ENCODE measurements at places on chromosomes 3 and 15.

- no peak for DNase-seq
Measured at GRCh38 chr3:170483485-170484262, 65.0 kb downstream of the CLDN11 start.

- DNase-seq = no peak
Measured at GRCh38 chr15:83844742-83845141, 190.8 kb downstream of the ADAMTSL3 start.

GRCh38 chr3:170606675-170607074 is 20.8 kb upstream of the SLC7A14 start:
- DNase-seq = no peak

DNA sequence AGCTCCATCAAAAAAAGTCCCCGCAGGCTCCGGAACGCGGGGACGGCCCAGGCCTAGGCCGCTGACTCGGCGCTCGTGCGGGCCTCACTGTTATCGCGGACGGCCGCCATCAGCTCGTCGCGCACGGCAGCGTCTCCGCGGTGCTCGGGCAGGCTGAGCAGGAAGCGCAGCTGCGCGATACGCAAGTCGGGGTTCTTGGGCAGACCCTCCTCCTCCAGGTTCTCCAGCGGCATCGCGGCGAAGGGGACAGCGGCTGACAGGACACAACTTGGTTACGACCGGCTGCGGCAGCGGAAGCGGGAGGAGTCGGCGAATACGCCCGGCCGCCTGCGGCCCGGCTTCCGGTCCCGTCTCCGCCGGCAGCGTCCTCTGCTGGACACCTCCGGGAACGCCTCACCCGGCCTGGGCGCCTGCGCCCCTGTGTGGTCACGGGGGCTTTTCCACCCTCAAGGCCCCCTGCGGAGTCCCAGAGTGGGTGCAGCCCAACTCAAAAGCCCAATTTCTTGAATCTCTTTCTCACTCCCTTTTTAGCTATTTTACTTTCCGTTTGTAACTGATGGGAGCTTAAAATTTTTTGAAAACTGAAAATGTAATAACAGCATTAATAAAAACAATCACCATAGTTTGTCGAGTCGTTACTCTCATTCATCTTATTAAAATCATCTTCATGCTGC is at the start of gene PSMD6:
TSS of gene PSMD6 (minus strand) at position 308 of the 674 bp plus-strand sequence. CDS start at position 233, 75 bp downstream.
- DNase-seq = peak; percentile 91

GRCh38 chr15:84671211-84671610 is 13.2 kb upstream of the NMB start:
- DNase-seq = no peak

DNA sequence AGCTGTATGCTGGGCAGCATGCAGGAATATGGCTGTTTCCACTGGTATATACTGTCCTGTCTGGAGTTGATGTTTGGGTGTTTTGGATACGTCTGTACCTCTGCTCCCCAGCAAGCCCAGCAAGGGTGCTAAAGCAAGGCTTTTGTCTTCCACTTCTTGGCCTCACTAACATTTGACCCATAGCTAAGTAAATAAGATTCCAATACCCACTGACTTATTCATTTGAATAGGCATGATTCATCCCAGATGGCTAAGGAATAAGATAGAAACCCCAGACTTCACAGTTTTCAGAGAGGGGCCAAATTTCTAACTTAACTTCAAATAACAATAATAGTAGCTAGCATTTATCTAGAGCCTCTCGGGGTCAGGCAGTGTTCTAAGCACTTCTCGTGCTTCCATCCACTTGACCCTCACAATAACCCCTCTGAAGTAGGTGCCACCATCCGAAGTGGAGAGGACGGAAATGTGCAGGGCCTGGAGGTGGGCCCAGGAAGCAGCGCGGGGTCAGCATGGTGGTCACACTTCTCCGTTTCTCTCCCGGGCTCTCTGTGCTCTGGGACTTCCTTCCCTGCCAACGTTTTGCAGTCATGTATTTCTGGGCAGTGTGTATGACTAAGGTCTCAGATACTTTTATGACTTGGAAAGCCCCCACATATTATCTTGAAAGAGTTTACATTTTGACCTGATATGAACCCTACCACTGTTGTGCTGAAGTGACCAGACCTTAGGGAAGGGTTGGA is 39.3 kb downstream of the LRRK1 start:
- peak; percentile 22 for DNase-seq

DNA sequence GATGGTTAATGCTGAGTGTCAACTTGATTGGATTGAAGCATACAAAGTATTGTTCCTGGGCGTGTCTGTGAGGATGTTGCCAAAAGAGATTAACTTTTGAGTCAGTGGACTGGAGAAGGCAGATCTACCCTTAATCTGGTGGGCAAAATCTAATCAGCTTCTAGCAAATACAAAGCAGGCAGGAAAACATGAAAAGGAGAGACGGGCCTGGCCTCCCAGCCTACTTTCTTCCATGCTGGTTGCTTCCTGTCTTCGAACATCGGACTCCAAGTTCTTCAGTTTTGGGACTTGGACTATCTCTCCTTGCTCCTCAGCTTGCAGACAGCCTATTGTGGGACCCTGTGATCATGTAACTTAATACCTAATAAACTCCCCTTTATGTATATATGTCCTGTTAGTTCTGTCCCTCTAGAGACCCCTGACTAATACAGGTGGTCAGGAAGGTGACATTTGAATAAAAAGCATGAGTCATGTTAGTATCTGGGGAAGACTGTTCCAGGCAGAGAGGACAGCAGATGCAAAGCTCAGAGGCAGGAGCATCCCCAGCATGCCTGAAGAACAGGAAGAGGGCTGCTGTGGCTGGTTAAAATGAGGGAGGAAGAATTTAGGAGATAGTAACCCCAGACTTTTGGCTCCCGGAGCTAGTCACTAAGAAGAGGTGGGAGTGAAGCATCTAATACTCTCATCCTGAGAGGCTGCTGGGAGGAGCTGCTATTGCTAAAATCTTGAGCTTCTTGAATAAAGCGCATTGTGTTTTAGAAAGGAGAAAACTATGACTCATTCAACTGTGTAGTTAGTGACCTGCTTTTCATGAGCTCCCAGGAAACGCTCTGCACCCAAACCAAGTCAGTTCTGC is 207.4 kb upstream of the HES1 start:
- no peak for DNase-seq

DNA sequence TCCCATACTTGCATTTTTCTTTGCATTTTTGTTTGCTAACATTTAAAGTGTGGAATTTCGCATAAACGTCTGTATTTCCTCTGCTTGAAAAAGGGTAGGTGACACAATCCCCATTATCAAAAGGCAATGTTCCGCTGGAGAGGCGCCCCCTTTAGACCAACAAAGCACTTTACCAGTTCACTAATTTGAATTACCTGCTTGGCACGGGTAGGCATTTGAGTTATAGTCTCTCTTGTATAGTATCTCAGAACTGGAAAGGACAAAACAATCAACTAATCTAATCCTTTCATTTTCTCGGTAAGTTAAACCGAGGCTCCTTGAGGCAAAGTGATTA is 775 bp upstream of the CCDC39 start:
- peak; percentile 61 for DNase-seq

DNA sequence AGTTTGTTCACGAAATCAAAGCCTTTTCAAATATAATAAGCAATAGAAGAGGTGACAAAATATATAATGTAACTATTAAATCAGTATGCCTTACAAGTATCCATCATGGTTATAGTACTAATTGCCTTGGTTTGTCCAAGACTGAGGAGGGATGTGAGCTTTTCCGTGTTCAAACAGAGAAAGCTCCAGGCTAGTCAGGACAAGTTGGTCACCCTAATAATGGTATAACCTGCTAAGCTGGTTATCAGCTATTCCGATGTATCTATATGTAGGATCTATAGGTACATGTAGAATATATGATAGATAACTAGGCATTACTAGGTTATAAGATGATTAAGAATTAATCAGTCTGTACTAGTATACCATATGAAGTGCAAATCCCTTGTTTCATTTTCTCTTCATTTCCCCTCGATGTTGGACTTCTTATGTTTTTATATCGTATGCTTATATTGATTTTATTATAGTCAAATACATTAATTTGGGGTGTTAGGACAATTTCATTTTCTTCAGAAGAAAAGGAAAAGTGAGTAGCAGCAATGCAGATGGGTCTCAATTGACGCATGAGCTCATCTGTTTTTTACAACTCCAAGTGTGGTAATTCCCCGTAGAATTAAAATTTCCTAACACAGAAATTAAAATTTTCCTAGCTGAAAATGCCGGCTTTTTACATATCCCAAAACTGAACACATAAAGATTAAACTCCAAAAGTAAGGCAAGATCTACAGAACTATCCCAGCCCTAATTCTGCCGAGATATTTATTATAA is 419.1 kb downstream of the TIGIT start:
- DNase-seq = no peak

GRCh38 chr15:64067564-64068030 is 21.3 kb upstream of the DAPK2 start:
- peak; percentile 73 for DNase-seq

DNA sequence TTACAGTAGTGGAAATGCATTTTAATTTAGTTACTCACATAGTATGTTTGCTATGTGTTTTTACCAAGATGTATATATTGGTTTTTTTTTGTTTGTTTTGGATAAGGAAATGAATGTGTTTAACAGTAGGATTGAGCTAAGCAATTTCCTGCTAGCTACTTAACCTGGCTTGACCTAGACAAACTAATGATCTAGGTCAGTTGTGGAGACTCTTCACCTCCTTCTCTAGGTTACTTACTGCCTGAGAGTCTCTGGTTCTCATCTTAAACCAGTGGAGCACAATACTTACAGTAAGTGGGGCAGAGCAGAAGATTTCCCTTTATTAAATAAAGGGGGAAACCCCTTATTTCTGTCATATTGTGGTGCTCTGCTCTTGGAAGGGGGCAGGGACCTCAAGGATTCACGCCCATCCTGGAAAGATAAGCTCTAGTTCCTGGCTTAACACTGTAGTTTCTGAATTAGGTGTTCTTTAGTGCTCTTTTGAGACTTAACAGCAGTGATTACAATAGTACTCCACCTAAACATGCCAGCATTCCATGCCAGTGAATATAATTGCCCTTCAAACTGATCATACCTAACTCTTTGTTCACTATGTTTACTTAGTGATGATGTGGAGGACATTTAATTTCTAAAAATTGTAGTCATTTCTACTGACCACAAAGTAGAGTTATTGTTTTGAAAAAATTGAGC is 79.9 kb downstream of the UBP1 start:
- DNase-seq = no peak

DNA sequence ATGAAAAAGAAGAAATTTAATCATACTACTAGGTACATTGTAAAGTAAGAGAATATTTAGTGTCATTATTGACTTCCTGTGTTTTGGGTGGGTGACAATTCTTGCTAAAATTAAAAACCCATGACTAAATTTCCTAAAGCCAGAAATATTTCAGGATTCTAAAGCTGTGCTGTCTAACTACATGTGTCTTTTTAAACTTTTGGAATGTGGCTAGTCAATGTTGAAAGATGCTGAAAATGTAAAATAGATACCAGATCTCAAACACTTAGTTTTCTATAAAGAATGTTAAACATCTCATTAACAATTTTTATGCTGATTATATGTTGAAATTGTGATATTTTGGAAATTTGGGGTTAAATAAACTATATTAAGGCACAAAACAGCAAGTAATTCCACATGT is 308.9 kb upstream of the TMCO5A start:
- DNase-seq = no peak

- no peak for DNase-seq
Measured at GRCh38 chr15:65371976-65372786, 5.6 kb downstream of the IGDCC3 start.

DNA sequence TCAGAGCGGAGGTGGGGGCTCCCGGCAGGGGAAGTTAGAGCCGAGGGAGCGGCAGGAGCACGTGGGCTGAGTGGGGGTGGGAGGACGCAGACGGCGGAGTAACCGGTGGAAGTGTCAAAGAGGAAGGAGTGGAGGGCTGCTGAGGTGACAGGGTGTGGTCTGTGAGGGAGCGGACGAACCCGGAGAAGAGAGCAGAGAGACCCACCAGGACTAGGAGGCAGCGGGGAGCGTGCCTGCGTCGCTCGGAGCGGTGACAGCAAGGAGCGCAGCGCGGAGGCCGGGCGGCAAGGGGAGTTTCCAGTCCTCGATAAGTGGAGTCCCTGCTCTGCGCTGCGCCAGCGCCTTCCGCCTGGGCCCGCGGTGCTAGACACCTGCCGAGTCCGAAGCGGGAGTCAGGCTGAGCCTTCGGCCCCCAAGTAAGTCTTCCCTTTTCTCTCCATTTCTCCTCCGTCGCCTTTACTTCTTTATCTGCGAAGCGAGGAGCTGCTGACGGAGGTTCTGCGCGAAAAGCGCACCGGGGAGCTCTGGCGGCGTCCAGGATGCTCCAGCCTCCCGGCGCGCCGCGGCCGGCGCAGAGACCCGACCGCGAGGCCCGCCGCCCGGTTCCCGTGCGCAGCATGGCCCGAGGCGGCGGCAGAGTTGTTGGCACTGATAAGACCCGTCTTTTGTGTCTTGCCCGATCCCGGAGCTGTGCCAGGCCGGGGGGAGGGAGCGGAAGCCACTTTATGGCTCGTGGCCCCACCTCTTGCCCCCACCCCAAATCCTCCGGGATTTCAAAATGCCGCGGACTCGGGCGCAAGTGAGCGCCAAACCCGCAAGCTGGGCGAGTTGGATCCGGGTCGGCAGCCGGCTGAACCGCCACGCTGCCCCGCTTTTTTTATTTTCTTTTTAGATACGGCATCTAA is 533.0 kb upstream of the SEMA6D start:
- no peak for DNase-seq

- no peak for DNase-seq
Measured at GRCh38 chr3:11580645-11581044, 63.1 kb downstream of the VGLL4 start.

DNA sequence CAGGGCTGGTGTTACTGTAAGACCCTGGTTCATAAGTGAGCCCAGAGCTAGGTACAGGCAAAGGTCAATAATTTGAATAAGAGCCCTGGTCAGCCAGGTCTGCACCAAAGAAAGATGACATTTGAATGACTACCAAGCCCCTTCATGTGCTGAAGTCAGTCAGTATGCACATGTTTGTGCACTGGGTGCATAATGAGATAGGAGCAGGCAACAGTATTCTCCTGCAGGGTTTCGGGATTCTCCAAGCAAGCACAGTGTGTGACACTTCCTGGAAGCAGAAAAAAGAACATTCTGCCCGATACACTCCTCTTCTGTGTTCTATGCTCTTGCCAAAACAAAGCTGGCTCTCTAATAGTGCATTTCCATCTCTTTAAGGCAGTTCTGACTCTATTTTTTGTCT is 5.5 kb upstream of the IMPDH2 start:
- DNase-seq = no peak

GRCh38 chr15:87672309-87673288 is 583.9 kb downstream of the NTRK3 start:
- DNase-seq = no peak

GRCh38 chr3:15099364-15100098 is 583 bp upstream of the RBSN start:
- DNase-seq = peak; percentile 18

GRCh38 chr3:122012821-122013220 is 9.2 kb downstream of the ILDR1 start:
- peak; percentile 64 for DNase-seq

All from GM12865 (cell line).